ENCODE measurements at places on chromosomes 7 and 10.

DNA sequence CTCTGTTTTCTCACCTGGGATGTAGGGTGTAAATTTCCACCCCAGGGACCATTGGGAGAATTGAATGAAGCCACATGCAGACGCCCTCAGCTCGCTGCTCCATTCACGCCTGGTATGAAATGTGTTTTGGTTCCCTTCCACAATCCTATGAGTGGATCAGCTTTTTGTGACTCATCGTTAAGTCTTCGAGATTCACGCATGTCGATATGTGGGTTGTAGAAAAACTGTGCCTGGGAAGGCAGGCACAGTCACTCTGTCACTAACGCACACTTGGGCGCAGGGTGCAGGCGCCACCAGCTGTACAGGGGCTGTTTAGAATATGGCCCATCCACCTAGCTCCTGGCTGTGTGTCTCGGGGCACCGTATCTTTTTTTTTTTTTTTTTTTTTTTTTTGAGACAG lies 64.2 kb upstream of the SH2B2 start:
- no peak for DNase-seq

GRCh38 chr10:117619223-117619622 lies 76.7 kb downstream of the EMX2 start:
- no peak for DNase-seq

- DNase-seq, result no peak
Observed at GRCh38 chr10:55024713-55025112, 223.7 kb upstream of the PCDH15 start.

DNA sequence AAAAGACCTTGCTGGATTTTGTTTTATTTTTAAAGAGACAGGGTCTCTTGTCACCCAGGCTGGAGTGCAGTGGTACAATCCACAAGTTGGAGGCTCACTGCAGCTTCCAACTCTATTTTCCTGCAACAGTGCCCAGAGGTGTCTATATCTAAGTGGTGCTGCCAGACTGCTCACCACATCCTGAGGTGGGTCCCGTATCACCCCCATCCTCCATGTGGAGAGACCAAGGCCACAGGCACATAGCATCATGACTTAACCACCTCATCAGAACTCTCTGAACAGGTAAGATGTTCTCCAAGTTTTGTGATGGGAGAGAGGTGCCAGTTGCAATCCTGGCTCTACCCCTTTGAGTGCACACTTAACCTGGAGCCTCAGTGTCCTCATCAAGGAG lies 98.2 kb downstream of the RNF216 start:
- no peak for DNase-seq

GRCh38 chr7:95843286-95843685 lies 70.9 kb downstream of the DYNC1I1 start:
- no peak for DNase-seq

- DNase-seq, result no peak
Observed at GRCh38 chr10:29646960-29647461, 12.2 kb upstream of the SVIL start.

DNA sequence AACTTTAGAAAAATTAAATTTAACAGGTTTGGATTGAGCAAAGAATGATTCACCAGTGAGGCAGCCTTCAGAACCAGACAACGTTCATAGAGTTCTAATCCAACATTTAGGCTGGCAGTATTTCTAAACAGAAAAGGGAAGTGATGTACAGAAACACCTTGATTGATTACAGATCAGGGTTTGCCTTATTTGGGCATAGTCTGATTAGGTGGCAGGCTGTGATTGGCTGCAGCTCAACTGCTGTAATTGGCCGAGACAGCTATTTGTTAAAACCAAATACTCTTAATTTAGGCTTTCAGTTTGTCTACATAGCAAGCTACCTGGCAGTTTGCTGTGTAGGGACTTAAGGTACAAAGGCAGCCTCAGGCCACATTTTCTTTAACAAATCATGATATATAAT lies 802.5 kb downstream of the IPMK start:
- DNase-seq, result no peak

DNA sequence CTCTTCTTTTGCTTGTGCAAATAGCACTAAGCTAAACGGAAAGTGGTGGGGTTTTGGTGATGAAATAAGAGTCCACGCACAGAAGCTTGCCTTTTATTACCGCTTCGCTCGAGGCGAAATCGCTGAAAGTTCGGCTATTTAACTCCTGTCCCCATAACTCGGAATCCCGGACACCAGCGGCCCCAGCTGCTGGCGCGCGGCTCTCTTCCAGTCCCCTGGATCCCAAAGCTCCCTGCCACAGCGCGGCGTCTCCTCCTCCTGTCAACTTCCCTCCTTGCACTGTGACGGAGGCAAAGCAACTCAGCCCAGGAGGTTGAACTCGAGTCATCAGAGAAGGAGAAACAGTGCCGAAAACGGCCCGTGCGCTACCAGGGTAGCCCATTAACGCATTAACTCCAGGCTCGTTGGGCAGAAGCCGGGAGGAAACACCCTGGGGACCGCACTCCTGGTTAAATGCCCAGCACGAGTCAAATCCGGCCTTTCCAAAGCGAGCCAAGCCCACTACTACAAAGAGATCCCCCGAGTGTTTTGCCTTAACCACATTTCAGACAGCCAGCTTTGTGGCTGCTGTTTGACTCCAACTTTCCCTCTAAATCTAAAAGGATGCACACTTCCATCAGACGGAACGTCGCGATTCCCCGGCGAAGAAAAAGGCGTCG lies 1.3 kb downstream of the SEMA3D start:
- peak; percentile 52 for DNase-seq

- no peak for DNase-seq
Observed at GRCh38 chr7:94251-94801, 98.0 kb upstream of the FAM20C start.

DNA sequence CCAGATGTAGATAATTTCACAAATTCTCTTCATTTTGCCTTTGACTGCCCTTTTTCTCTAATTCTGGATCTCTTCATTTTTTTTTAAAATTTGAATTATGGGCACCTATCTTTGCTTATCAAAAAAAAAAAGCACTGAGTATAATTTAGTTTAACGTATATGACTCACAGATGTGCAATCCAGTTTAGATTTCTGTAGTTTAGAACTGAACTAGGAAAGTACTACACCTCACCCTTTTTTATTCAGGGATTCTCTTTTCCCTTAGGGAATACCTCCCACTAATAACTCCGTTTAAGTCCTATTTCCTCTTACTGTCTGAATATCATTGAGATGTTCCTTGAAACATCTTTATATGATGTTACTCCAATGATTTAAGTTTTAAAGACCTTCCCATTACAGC lies 665.0 kb downstream of the MAGI2 start:
- DNase-seq, result no peak

DNA sequence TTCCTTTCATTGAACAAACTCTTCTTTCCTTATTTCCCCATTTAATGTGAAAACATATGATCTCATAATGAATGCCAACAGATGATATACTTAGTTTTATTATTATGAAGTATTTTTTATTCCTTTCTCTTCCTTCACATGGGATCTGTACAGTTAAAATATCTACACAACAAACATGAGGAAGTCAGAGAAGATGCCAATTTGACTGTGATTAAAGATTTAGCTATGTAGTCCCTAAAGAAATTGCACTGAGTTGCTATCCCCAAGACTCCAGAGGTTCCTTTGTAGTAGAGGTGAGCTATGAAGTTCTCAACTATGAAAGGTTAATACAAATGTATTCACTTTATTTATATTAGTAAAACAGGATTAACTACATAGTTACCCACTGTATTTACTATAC lies 60.6 kb upstream of the LRRN3 start:
- DNase-seq, result no peak

DNA sequence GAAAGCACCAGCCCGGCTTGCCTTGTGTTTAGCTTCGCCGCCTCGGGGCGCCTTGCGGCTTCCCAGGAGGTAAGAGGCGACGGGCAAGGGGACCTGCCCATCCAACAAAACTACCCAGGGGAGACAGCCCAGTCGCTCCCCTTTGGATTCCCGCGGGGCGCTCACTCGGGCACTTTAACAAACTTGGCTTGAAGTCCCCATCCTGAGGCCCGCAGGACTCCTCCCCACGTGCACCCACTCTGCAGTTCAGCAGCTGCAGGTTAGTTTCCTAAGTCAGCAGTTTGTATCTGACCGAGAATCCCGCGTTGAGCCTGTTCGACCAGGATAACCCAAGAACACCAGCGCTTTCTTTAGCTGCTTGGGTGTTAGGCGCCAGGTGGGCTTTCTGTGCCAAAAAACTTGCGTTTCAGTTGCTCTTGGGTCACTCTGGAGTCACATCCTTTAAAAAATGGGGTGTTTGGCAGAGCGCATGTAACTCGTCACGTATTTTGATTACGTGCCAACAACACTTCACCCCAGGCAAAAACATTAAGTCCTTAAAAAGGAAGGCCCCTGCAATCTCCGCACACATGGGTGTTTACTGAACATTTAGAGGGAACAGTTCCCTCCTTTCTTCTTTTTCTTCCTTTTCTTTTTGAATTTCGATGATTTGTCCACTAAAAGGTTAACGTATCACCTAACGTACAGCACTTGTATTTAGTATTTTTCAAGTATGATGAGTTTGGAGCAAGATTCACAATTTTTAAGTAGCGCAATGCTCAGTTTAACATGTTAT lies 876 bp downstream of the DNAH11 start:
- DNase-seq, result peak; percentile 17

GRCh38 chr7:49635800-49636199 lies 137.6 kb upstream of the VWC2 start:
- no peak for DNase-seq

- DNase-seq, result no peak
Observed at GRCh38 chr7:85535974-85536729, 349.3 kb upstream of the SEMA3D start.

GRCh38 chr10:79056736-79057391 lies 11.9 kb upstream of the ZMIZ1 start:
- DNase-seq, result no peak

- DNase-seq, result no peak
Observed at GRCh38 chr7:40824461-40824860, 689.7 kb downstream of the SUGCT start.

DNA sequence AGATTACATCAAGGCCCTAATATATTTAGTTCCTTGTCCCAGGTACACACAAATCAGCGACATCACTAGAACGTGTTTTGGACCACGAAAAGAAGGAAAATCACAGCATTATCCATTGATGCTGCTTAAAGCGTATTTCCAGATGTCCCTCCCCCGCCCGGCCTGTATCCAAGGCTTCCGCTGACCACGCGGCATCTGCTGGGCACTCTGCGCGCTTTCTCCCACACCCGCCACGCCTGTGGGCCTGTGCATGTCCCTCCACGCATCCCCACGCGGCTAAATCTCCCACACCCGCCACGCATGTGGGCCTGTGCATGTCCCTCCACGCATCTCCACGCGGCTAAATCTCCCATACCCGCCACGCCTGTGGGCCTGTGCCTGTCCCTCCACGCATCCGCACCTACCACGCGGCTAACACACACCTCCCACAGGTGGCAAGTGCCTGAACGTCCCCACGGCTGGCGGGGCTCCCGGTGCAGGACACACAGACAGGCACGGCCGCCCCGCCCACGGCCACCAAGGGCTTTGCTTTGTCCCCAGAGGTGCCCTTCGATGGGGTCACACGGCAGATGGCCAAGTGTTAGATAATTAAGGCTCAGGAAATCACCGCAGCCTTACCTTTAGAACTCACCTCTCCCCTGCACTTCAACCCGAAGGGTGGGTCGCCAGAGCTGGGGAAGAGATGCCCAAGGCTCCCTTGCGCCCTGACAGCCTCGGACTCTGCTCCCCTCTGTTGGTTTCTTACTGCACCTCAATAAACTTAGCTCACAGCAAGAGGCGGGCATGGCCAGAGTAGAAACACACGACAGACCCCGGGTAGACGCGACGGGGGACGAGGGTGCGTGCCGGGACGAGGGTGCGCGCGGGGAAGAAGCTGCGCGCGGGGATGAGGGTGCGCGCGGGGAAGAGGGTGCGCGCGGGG lies 49.5 kb downstream of the DIP2C start:
- DNase-seq, result no peak

DNA sequence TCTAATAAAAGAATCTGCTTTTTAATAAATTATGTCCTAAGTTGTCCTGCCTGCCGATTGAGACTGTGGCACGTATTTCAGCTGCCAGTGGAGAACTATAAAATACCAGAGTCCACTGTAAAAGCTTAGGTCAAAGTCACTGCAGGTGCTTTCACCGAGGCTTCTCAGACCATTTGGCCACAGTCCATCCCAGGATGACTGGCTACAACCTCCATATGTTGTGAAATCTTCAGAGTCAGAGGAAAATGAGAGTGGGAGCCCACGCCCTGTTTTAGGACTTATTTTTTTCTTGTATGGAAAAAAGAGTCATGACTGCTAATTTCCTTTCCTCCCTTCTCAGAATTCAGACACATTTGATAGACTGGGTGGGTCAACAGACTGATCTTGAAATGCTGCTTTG lies 182.9 kb downstream of the ANK3 start:
- no peak for DNase-seq

- no peak for DNase-seq
Observed at GRCh38 chr7:41661596-41661995, 41.3 kb downstream of the INHBA start.

DNA sequence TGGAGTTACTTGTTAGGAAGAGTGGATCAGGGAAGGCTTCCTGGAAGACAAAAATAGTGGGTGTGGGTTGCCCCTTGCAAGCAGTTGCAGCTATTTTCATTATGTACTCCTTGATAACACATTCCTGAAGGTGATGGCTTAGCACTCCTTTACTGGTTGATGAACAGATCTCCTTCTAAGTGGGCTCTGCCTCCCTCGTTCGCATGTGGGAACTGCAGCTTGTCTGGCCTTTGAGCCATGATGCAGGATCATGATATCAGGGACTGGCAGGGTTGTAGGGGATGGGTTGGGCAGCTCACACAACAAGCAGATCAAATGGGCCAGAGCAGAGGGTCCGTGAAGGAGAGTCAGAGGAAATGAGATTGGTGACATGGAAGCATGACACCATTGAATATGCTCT lies 28.8 kb upstream of the LRRC4 start:
- no peak for DNase-seq

GRCh38 chr10:43698156-43698555 lies 49.5 kb upstream of the ZNF32 start:
- no peak for DNase-seq

GRCh38 chr10:6068422-6068821 lies 6.3 kb upstream of the IL2RA start:
- DNase-seq, result no peak

GRCh38 chr7:129943352-129943751 lies 9.4 kb downstream of the UBE2H start:
- no peak for DNase-seq

DNA sequence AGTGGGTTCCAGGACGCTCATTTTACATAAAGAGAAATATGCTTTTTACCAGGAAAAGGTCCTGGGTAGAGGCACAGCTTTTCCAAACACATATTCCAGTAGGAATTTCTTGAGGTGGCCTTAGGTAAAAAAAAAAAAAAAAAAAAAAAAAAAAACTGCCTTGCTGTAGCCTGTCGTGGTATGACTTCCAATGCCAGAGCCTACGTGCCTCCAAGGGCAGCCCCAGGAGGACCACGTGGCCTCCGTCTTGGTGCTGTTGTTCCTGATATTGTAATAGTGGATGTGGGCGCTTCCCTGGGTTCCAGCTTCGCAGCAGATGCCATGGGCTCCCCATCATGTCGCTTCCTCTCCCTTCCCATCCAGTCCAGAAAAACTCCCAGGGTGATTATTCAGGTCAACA lies 49.3 kb downstream of the PRKAG2 start:
- DNase-seq, result no peak
